ENCODE measurements at places on chromosomes 1 and 21.

- no peak for DNase-seq
These were observed 841 bp downstream of the SNX27 start for GRCh38 chr1:151612501-151613281.

- no peak for DNase-seq
These were observed 688.1 kb downstream of the PLA2G4A start for GRCh38 chr1:187516874-187517273.

- DNase-seq = no peak
These were observed 313.1 kb downstream of the PTBP2 start for GRCh38 chr1:97034651-97035050.

DNA sequence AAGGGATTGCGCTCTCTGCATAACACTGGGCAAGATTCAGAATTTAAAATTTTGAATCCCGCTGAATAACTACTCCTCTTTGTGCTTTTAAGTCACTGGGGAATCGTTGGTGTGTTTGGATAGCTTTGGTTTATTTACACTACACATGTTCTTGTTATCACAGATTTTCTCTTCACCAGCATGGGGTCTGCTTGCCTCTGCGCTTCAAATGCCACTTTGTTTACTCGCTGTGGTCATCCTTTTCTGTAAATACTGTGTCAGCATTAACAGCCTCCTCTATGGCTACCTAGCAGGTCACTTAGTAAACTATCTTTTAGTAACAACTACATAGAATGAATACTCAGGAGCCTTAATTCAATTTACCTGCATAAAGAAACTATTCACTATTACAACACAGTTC lies 14.4 kb upstream of the KCNH1 start:
- no peak for DNase-seq

- no peak for DNase-seq
These were observed 105.0 kb downstream of the HUNK start for GRCh38 chr21:31977816-31978215.

- no peak for DNase-seq
These were observed 186.4 kb downstream of the ZBTB18 start for GRCh38 chr1:244237445-244237844.

GRCh38 chr1:1910033-1910465 lies 5.0 kb upstream of the CALML6 start:
- DNase-seq = no peak

DNA sequence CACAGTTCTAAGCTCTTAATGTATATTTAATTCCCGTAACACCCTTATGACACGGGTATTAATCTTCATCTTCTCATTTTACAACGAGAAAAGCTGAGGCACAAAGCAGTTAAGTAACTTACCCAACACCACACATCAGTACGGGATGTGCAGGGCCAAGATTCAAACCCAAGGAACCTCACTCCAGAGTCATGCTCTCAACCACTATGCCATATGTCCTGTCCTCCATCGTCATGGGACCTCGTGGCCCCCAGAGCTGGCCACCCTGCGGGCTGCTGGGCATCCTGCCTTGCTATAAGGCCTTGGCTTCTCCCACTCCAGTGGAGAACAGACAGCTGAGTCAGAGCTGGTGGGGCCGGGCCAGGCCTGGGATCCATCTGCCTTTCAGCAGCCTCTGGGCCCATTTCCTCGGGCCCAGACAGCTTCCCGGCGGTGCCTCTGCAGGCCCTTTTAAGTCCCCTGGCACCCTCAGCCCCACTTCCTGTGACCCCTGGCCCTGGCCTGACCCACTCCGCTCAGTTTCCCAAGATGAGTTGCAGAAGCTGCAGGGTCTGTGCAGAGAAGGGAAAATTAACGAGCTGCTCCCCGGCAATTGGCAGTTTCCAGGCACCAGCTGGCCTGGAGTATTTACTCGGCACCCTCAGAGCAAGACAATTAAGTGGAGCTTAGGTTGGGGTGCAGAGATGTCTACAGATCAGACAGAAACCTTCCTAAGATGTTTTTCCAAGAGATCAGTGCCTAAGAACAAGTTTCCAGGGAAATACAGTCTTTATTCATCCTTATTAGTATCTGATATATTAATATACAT lies 98.2 kb downstream of the EPHB2 start:
- DNase-seq = no peak

DNA sequence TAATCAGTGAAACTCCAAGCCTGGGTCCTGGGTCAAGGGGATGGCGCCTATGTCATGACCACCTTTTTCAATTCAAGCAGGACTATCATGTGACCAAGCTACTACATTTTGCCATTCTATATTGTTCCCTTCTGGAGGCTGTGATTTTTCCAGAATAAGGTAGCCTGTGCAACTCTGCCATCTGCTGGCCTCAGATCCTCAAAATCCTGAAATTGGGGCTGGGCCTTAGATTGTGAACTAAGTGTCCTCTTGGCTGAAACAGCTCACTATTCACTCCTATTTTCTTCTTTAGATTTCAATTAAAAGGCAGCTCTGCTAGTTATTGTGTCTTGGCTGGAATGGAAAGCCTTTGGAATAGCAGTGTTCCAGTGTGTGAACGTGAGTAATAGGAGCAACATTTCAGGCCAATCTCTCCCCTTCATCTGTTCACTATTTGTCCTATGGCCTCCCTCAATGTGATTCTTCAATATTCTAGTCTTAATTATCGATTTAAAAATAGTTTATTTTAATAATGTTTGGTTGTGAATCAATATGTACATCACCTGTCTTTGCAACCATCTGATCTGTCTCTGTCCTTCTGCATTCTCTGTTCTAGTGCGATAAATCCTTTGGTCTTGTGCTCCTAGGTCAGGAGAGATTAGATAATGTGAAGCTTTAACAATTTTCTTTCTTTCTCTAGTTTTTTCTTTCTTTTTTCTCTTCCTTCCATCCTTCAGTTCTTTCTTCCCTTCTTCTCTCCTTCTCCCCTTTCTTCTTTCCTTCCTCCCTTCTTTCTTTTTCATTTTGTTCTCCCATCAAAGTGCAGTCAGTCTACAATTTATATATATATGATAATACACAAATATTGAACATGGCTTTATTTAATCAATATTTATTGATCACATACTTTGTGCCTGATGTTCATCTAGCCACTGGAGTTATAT lies 69.8 kb downstream of the CR1 start:
- no peak for DNase-seq

GRCh38 chr1:43507296-43508295 lies 23.1 kb upstream of the PTPRF start:
- no peak for DNase-seq

DNA sequence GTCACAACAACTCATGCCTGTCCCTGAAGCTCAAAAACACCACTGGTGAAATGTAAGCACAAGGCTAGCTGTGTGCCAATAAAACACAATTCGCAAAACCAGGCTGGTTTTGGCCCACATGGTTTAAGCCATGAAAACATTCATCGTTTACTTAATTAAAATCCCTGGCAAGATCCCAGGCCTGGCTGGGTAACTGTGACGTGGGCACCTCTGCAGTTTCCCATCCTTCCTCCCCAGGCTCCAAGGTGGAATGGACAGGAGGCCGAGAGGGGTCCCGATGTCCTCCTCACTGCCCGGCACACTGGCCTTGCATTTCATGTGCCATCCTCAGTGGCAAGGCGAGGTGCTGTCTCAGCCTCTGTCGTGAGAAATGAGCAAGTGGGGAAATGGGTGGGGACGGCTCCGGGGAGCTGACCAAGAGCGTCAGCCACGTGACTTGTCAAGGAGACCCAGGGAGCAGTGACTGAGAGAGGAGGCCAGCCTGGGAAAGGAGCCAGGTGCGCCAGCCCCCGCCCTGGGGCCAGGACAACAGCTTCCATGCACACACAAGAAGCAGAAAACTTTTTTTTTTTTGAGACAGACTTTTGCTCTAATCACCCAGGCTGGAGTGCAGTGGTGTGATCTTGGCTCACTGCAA lies 153.1 kb upstream of the RAB4A start:
- DNase-seq = no peak

DNA sequence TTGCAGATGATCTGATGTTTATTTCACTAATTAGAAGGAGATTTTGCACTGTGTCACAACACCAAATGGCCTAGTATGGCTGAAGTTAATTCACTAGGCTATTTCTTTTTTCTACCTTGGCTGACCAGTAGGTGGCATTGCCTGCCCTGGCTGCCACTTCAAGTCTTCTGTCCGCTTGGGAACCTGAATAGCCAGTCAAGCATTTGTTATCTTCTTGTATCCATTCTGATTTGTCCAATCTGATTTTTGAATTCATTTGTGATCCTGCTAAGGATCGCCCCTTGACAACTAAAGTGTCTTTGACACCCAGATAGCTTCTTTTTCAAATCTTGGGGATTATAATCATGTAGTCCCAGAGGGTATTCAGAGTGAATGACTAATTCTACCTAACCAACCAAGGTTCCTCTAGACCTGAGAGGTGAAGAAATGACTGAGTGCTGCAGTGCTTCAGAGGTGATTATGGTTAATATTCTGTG lies 99.4 kb downstream of the GIPC2 start:
- DNase-seq = no peak

DNA sequence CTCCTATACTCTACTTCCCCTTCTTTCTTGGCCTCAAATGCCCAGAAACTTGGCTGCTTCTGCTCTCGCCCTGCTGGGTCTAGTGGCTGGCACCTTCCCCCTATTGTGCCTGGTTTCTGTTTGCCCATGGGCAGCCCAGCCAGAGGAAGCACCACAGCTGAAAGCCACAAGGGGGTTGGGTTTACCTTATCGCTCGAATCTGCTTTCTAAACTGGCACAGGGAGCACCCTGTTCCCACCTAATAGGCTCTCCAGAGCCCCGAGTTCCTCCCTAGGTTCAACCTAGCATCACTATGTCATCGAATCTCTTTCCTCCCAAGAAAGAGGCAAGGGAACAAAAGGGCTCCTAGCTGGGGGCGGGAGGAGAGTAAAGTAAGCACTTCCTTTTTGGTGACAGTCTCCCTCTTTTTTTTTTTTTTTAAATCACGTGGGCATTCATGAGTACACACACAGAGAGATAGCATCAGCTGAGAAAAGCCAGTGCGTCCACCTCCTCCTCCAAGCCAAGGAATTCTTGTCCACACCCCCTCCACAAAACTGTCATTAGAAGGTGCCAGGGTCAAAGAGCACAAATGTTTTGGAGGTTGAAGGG lies 72.8 kb downstream of the PLEKHA6 start:
- no peak for DNase-seq

GRCh38 chr1:19710825-19711611 lies 46.3 kb downstream of the HTR6 start:
- no peak for DNase-seq

GRCh38 chr1:199867601-199868000 lies 159.9 kb upstream of the NR5A2 start:
- no peak for DNase-seq

GRCh38 chr21:38729754-38730379 lies 75.9 kb upstream of the ETS2 start:
- DNase-seq = no peak

DNA sequence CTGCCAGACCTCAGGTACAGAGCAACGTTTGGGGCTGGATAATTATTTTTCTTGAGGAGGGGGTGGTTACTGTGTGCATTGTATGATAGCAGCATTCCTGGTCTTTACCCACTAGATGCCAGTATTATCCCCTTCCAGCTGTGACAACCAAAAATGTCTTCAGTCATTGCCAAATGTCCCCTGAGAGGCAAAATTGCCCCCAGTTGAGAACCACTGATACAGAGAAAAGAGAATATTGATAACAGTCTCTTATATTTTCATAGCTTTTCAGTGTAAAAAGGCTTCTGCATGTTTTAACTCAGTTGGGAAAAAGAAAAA lies 51.8 kb upstream of the SYT14 start:
- DNase-seq = no peak

GRCh38 chr1:102733491-102734236 lies 374.7 kb downstream of the COL11A1 start:
- DNase-seq = no peak

GRCh38 chr1:178438432-178438831 lies 58.3 kb downstream of the CLEC20A start:
- no peak for DNase-seq

DNA sequence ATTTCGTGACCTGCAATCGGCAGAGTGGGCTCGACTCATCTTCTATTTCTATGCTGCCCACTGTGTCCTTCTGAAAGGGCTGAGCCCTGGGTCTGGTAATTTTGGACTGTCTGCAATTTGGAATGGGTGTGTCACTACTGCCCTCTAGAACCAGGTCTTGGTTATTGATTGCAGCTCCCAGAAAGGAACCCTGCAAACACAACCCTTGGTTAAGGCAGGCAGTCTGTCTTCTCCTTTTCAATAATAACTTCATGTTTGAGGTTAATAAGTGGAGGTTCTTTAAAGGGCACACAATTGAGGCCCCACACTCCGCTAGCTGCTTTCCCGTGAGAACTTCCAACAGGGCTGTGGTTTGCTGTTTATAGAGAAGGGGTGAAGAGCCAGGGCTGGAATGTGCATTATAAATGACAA lies 79.9 kb upstream of the LYST start:
- DNase-seq = no peak

- no peak for DNase-seq
These were observed 7.1 kb downstream of the PHLDA3 start for GRCh38 chr1:201461645-201462441.

GRCh38 chr1:8421721-8422120 lies 103.8 kb downstream of the SLC45A1 start:
- no peak for DNase-seq

- no peak for DNase-seq
These were observed 18.5 kb downstream of the CCN1 start for GRCh38 chr1:85599076-85599491.

- no peak for DNase-seq
These were observed 179.5 kb downstream of the LRRC7 start for GRCh38 chr1:69747207-69747606.

DNA sequence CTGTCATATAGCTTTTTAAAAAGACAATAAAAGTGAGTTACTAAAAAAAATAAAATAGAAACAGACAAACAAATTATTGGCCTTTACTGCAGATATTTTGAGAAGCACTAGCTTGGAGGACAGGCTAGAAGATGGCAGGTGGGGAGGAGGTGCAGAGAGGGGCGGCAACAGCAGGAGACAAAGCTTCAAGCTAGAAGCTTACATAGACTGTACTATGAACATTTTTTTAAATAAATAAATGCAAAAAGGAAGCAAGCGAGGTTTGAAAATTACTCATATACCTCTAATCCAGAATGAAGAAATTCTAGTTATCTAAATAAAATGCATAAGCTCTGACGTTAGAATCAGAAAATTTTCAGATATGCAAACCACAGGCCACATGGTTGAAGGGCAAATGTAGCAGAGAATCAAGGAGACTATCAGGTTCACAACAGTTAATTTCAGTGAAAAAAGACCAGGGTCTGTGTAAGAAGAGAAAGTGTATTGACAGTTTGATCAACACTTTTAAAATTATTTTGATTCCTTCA lies 54.9 kb downstream of the NRIP1 start:
- DNase-seq = no peak

GRCh38 chr21:43720539-43721166 lies 1.7 kb downstream of the PDXK start:
- DNase-seq = no peak

GRCh38 chr1:111559736-111560279 lies 56.4 kb upstream of the ADORA3 start:
- no peak for DNase-seq

GRCh38 chr1:204923201-204923600 lies 52.5 kb downstream of the NFASC start:
- no peak for DNase-seq

DNA sequence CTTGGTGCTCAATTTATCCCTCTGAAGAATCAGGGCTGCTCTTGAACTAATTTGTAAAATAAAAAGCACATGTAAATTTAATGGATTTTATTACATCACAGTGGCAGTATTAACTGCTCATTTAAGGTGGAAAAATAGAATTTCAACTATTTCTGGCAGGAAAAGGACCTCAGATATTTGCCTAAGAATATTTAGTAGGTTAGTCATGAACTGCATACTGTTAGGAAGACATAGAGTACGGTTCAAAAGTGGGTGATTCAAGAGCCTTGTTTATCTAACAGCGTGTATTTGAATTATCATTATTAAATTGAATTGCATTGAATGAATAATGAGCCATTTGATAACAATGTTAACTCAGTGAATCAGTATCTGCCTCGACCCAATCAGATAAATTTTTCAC lies 248.8 kb upstream of the PBX1 start:
- no peak for DNase-seq
